ENCODE measurements at places on chromosomes 4 and X.

GRCh38 chr4:128521156-128521555 lies 233.5 kb upstream of the PGRMC2 start:
- DNase-seq = no peak

DNA sequence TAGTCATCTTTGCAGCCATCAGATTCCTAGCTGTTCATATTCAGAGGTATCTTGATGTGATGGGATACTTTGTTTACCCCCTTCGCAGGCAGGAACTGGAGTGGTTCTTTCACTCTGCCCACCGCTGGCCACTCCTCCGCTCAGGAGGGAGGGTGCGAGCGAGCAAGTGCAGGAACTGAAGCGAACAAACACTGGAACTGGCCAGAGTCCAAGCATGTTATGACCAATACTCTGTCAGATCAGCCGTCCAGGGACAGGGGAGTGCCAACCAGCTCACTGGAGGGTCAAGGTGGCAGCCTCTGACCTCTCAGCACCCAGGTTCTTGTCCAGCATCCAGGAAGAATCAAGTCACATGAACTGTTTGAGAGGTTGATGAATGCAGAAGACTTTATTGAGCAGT lies 18.0 kb upstream of the MANBA start:
- no peak for DNase-seq

DNA sequence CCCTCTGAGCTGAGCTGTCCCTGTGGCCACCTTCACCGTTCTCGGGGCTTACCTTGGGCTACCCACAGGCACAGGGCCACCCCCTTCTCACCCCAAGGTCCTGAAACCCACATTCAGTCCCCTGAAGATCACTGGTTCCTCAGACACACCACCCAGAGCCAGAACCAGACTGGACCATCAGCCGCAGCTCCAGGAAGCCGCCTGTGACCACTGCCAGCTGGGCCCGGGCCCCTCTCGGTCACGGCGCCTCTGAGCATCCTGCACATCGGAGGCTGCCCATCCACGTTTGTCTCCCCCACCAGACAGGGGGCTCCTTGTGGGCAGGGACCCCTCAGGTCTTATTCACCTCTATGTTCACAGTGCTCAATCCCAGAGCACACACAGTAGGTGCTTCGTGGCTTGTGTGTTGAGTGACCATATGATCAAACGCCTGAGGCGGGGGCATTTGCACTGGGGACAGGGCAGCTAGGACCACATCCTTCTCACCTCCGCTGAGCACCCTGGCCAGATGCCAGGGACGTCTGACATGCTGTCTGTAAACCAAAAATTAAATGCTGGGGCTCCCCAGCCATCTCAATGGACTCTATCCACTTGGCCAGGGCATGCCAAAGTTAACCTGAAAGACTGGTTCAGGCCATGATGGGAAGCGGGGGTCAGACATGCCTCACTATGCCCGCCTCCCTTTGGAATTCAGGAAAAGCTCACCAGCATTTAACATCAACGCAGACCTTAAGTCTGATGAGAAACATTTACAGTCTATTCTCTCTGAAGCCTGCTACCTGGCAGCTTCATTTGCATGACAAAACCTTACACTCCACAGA lies 109.4 kb upstream of the AFAP1 start:
- no peak for DNase-seq

- DNase-seq = peak; percentile 88
Measured at GRCh38 chr4:123599920-123600810, 203.6 kb downstream of the SPRY1 start.

GRCh38 chr4:113499696-113500095 lies 261.8 kb downstream of the CAMK2D start:
- no peak for DNase-seq
